ENCODE measurements at places on chromosomes 7 and 10. TPM values are rescaled to one million over a fixed set of nuclear protein-coding genes. Genes with fewer than 3 reads are reported as not detected.

Gene GPC2
- total RNA-seq: 2.5 TPM

Gene PVRIG
- not detected for total RNA-seq

Gene AKR1D1
- not detected for total RNA-seq

Gene TMEM26
- 1.2 TPM for total RNA-seq

Gene MMD2
- not detected for total RNA-seq

Gene NPFFR1
- not detected for total RNA-seq

Gene SHH
- total RNA-seq: not detected

Gene COMTD1
- 3.5 TPM for total RNA-seq

Gene ADARB2
- not detected for total RNA-seq

Measured in RPMI7951 (cell line).